Bronchus fibroblast of lung (primary cell): ENCODE measurements at places on chromosomes 2 and 18. TPM values are rescaled to one million over a fixed set of nuclear protein-coding genes. Genes with fewer than 3 reads are reported as not detected.

The MTCL1 gene
- 14.3 and 18.2 TPM in 2 replicates for total RNA-seq

The ASAP2 gene
- total RNA-seq: 13.4 and 17.8 TPM in 2 replicates

The CDH7 gene
- total RNA-seq: not detected in 2 replicates

The MTERF4 gene
- total RNA-seq: 24.7 and 27.6 TPM in 2 replicates

The KCNIP3 gene
- 2.0 and 2.5 TPM in 2 replicates for total RNA-seq

The CHRND gene
- total RNA-seq: not detected in 2 replicates

The UGT1A8 gene
- not detected in 2 replicates for total RNA-seq

The SLC30A3 gene
- 0.15 and 0.34 TPM in 2 replicates for total RNA-seq

The SNX17 gene
- 148 and 149 TPM in 2 replicates for total RNA-seq

The HTR2B gene
- under 0.01 and 0.30 TPM in 2 replicates for total RNA-seq

The ITPRIPL1 gene
- total RNA-seq: 3.7 and 4.2 TPM in 2 replicates

The PLGLB1 gene
- not detected in 2 replicates for total RNA-seq

The IFIH1 gene
- 3.3 and 4.7 TPM in 2 replicates for total RNA-seq
